A549 (cell line): ENCODE measurements at places on chromosomes 12 and 14. TPM values are rescaled to one million over a fixed set of nuclear protein-coding genes. Genes with fewer than 3 reads are reported as not detected.

MEG3 gene
- polyA plus RNA-seq: 56.7 to 66.4 TPM (median 57.8 TPM) in 3 replicates

DNA sequence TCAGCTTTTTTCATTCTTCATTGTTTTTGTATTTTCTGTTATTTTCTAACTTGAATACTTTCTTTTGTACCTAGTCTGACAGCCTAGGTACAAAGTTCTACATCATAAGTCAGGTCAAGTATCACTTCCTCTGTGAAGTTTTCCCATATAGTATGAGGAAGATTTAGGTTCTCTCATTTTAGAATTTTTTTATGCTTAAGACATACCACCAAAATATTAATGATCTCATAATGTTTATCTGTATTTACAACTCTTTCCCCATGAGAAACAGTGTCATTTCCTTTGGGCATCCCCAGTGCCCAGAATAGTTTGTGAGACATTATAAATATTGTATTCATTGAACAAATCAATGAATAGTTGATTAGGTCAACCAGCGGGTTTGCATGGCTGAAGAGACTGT is 3.1 kb upstream of the ATF7IP start:
- no peak for DNase-seq

GCN1 gene
- polyA plus RNA-seq: 43.2 to 50.8 TPM (median 45.8 TPM) in 3 replicates

KRT75 gene
- not detected in 3 replicates for polyA plus RNA-seq

- DNase-seq: no peak
Measured at GRCh38 chr14:101055106-101055662, 151.7 kb upstream of the RTL1 start.

USP44 gene
- 0.50 to 0.66 TPM (median 0.59 TPM) in 3 replicates for polyA plus RNA-seq

TAS2R42 gene
- not detected in 3 replicates for polyA plus RNA-seq

GRCh38 chr12:64780531-64781279 is 21.5 kb upstream of the GNS start:
- DNase-seq: peak; percentile 33

C12orf54 gene
- polyA plus RNA-seq: not detected in 3 replicates

DNA sequence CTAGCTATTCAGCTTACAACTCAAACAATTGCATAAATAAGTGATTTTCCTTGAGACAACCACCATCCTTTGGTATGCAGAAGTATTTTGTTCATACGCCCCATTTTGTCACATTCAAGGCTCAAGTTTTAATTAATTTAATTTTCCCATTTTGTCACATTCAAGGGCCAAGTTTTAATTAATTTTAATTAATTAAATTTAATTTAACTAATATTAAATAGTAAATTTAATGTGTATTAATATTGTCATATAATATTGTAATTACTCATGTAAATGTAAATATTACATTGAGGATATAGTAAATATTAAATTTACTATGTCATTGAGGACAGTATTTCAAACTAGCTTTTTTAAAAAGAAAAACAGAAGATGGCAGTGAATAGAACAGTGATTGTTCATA is 216.8 kb upstream of the GARIN2 start:
- DNase-seq: no peak

GRCh38 chr12:128318946-128319345 is 52.0 kb downstream of the TMEM132C start:
- DNase-seq: no peak

- peak; percentile 33 for DNase-seq
Measured at GRCh38 chr14:81401420-81402122, 1.4 kb upstream of the STON2 start.

CDKN3 gene
- 62.7 to 78.5 TPM (median 67.4 TPM) in 3 replicates for polyA plus RNA-seq

DNA sequence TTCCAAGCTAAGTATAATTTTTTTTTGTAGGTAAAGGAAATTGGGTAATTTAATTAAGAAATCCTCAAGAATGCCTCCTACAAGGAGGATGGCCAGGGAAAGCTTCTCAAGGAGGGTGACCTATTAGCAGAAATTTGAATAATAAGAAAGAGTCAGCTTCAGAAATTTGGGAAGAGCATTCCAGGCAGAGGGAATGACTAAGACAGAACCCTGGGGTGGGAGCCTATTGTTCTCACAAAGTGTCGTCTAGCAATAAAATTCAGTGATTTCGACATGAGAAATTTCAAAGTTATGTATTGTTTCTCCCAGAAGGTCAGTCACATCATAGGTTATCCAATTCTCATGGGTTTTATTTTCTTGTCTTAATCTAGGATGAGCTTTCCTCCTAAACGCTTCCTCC is 1168.4 kb downstream of the AACS start:
- DNase-seq: no peak

DNA sequence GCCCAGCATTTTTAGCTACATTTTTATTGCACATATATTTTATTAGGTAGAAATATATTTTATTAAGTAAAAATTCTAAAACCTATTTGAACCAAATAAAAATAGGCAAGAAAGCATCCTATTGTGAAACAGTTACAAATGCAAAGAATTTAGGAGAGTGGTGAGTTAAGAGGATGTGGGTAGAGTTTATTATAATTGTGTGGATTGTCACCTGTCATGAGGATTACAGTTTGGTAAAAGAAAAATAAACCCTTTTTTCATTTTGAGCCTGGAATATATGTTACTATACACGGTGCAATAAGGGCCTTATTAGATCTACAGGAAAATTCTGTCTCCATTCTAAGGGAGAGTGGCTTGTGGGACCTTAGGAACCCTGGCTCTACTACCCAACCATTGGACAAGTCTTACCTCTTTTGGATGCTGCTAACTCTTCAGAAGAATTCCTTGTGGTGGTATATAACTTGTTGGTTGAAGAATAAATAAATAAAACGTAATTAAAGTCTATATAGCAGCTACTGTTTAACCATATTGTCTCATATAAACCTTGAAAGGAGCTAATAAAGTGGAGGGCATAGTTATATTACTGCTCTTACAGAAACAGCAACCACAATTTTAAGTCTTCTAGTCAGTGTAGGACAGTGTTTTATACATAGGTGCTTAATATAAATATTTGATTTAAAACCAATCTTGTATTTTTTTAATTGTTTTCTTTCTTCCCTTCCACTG is 67.8 kb downstream of the FGD4 start:
- no peak for DNase-seq

GALNT16 gene
- 2.6 to 3.9 TPM (median 3.4 TPM) in 3 replicates for polyA plus RNA-seq

EIF2S3B gene
- 1.1 to 2.0 TPM (median 1.4 TPM) in 3 replicates for polyA plus RNA-seq

GRCh38 chr12:27564612-27565213 is 40.7 kb downstream of the PPFIBP1 start:
- no peak for DNase-seq

- DNase-seq: peak; percentile 70
Measured at GRCh38 chr14:34722723-34723545, 8.5 kb upstream of the CFL2 start.

DNA sequence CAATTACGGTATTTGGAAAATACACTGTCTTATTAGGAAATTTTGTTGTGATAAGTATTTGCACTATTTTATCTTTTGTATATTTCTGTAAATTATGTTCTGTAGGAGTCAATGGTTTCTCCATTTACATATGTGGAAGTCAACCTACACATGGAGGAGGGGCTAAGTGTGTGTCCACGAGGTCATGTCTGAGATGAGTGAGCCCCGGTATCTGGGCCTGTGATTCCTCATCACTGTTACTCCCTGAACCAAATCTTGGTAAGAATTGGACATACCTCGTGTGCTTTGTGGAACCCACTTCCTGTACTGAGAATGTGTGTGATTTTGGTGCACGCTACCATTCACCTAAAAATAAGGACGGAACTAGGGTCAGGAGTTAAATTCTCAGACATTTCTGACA is 1105.5 kb downstream of the TMEM121 start:
- DNase-seq: no peak

DNA sequence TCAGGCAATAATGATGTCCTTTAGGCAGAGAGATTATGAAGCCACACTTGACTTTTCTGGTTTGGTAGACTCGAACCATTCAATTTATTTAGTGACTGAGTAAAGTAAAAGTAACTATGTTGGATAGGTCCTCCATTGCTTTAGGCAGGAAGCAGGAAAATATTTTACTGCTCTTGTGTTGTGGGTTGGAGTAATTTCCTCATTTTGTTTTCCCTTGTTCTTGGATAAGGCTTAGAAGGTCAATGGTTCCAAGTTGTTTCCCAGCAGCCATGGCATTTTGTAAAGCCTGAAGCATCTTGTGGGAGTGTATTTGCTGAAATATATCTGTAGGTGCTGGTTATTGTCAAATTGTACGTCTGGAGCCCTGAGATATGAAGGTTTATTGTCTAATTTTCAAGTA is 161.2 kb upstream of the SLC38A2 start:
- no peak for DNase-seq

- DNase-seq: no peak
Measured at GRCh38 chr14:90775441-90775840, 40.8 kb downstream of the TTC7B start.

GDF3 gene
- not detected in 3 replicates for polyA plus RNA-seq
